Activated CD8-positive, alpha-beta memory T cell treated with anti-CD3 and anti-CD28 coated beads for 1 hour (primary cell): ENCODE measurements at places on chromosomes 4 and X.

DNA sequence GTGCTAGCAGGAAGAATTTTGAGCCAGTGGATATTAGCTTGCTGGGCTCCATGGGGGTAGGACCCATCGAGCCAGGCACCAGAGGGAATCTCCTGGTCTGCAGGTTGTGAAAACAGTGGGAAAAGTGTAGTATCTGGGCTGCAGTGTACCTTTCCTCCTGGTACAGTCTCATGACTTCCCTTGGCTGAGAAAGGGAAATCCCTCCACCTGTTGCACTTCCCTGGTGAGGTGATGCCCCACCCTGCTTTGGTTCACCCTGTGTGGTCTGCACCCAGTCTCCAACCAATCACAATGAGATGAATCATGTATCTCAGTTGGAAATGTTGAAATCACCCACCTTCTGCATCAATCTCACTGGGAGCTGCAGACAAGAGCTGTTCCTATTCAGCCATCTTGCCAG lies 341.4 kb upstream of the IRS4 start:
- DNase-seq, result no peak

DNA sequence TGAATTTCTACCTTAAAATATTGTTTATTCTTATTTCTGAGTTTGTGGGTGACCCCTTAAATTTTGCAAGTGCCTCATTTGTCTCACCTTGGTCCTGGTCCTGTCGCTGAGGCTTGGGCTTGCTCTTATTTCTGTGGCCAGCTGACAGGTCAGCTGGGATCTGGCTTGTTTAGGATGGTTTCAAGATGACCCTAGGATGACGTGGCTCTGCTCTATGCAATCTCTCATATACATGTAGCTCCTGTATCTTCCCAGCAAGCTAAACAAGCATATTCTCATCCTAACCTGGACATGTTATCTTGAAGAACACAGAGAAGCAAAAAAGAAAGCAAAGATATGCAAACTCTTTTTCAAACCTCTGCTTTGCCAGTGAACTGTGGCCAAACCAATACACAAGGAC lies 158.4 kb downstream of the BANK1 start:
- no peak for DNase-seq

- DNase-seq, result no peak
These were observed 384.6 kb upstream of the IGFBP7 start for GRCh38 chr4:57494821-57495220.

DNA sequence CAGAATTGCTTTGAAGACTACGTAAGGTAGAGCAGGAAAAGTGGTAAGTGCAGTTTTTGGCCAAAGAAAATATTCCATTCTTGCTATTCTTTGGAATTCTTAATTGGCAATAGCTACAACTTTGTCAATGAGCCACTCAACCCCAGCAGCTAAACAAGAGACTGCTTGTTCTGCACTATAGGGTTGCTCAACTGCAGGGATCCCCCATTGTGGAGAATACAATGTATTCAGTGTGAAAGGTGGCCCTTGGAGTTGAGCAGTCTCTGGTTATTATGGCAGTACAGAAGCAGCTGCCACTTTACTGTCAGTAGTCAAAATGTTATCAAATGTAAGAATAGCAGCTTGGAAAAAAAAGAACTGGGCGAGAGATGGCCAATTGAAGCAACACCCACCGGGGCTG lies 808.7 kb downstream of the CENPC start:
- no peak for DNase-seq
